ENCODE measurements at places on chromosomes 2 and 18. TPM values are rescaled to one million over a fixed set of nuclear protein-coding genes. Genes with fewer than 3 reads are reported as not detected.
A peak's percentile ranks its signal among the peaks of the same experiment; 100 is the strongest.

DNA sequence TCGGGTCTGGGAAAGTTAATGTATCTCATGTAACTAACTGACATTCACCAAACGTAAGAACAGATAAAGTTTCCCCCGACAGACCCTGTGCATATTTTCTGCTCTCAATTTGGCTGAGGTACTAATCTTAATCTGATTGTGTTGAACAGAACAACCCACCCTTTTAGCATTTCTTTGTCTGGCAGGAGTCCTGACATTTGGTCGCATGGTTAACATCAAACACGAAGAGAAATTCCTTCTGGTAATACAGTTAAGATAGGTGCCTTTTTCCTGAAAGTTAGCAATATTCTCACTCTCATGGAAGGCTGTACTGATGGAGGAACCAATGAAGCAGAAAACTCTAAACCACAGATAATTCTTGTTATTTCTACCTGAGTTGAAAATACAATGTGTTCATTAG, 520.8 kb downstream of the PARD3B start:
- no peak for DNase-seq

- peak; percentile 69 for DNase-seq
Observed at GRCh38 chr2:88865801-88866371, 174.4 kb downstream of the RPIA start.

GRCh38 chr2:217972490-217972889, 30.3 kb downstream of the TNS1 start:
- no peak for DNase-seq

GRCh38 chr2:41924024-41924423, 123.8 kb upstream of the PKDCC start:
- no peak for DNase-seq

GRCh38 chr2:217062768-217063167, 202.9 kb upstream of the TNP1 start:
- no peak for DNase-seq

DNA sequence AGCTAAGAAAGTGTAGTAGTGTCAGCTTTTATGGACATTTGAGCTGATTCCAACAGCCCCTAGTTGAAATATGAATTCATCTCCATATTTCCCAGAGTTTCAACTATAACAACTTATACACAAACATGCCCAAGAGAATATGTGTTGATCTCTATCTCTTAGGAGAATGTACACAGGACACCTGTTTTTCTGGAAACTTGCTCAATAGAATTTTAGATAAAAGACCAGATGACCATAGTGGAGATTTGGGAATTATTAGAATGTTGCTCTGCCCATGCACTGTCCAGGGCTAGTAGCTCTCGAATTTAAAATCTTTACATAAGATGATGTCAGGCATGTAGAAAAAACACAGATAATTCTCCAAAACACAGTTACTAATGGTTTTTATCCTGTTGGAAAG, 162.3 kb upstream of the VRK2 start:
- no peak for DNase-seq

- no peak for DNase-seq
Observed at GRCh38 chr18:4438938-4439337, 16.2 kb downstream of the DLGAP1 start.

- DNase-seq = no peak
Observed at GRCh38 chr2:21819454-21819853, 695.7 kb downstream of the TDRD15 start.

- no peak for DNase-seq
Observed at GRCh38 chr18:6737833-6738232, 8.3 kb downstream of the ARHGAP28 start.

- DNase-seq = no peak
Observed at GRCh38 chr2:85154048-85154753, 21.0 kb downstream of the TCF7L1 start.

DNA sequence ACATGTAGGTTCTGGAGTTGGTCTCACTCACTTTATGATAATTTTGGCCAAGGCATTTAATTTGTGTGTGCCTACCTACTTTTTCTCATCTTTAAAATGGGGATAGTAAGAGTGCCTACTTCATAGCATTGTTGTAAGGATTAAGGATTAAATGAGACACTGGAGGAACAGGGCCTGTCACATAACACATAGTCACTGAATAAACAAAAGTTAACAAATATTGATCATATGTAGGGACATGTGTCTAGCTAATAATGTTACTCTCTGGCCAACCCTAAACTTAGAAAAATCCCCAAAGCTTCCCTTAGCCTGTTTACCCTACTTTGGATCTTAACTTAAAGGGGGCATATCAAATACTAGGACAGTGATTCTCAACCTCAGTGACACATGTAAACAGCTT, 169.9 kb downstream of the MYO1B start:
- no peak for DNase-seq

DNA sequence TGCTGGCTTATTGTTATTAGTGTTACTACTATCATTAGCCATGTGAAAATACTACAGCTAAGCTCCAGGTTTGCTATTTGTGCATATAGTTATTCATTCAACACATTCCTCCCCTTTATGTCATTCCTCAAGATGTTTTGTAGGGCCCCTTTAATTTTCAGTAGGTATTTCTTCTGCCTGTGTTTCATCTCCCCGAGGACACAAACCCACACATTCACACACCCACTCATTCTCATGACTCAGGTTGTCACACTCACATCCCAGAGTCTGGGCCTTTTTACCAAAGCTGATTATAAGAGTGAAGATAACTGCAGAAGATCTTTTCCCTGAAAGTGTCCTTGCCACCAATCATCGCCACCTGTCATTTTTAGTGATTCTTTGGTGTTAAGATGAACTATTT, 68.6 kb upstream of the SPOPL start:
- DNase-seq = no peak

DNA sequence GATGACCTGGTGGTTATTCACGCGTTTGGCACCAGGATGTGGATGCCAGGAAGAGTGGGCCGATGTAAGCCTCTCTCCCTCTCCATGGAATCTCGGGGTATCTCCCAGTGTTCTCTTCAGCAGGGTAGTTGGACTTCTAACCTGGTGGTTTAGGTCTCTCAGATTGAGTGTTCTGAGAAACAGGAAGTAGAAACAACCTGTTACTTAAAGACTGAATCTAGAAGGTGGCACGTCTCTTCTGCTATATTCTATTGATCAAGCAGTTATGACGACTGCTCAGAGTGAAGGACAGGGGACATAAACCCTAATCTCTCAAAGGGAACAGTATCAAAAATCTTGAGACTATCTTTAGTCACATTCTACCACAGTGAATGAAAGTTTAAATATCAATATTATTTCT, 918.7 kb upstream of the PIK3C3 start:
- DNase-seq = no peak

DNA sequence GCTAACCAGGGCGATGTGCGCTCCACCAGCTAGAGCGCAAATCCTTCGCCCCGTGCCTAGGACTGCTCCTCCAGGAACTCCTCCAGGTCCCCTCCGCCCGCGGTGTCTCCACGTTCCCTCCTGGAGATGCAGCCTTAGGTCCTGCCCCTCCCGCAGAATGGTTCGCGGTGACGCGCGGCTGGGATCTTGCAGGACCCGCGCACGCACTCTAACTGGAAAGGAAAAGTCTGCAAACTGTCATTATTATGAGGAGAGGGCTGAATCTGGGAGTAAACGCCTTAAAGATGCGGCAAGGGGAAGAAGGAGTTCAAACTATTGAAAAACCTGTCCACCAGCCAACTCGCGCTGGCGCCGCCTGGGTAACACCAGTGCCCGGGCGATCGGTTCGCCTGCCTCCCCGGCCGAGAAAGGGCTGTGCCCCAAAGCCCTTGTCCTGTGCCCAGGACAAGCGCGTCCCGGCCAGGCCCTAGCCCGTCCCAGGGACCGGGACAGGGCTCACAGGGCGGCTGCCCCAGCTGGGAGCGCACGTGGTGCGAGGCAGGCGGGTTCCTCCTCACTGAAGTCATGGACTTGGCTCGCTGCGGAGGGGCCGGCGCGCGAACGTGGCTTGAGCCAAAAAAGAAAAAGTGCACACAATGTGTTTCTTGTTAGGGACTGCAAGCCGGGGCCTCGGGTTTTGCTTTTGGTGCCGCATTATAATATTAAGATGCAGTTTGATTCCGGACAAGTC, 5.5 kb upstream of the ID2 start:
- no peak for DNase-seq

DNA sequence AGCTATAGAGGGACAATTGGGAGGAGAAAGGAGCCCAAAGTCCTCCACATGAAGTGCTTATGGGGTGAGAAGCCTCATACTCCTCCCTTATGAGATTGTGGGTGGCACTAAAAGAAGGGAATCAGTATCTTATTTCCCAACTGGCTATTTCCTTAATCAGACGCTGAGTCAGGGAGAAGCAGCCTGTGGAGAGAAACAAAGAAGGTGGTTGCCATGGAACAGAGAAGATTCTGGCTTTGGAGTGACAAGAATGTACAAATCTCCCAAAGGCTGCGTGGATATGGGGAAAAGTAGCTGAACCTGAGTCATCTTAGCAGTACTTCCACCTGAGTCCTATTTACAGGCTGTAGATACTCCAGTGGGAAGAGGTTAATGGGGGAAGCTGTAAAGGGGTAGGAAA, 115.8 kb upstream of the CWC22 start:
- DNase-seq = no peak

Gene AGFG1
- 83.3 TPM for total RNA-seq

Gene POTEC
- not detected for total RNA-seq

Gene DSG2
- total RNA-seq = not detected

Gene FBXO36
- 1.5 TPM for total RNA-seq

Gene WIPF1
- 377 TPM for total RNA-seq

Gene MBP
- 192 TPM for total RNA-seq

Gene PIGN
- 37.3 TPM for total RNA-seq

Measured in B cell (primary cell).